ENCODE measurements at places on chromosomes 13 and 19.

DNA sequence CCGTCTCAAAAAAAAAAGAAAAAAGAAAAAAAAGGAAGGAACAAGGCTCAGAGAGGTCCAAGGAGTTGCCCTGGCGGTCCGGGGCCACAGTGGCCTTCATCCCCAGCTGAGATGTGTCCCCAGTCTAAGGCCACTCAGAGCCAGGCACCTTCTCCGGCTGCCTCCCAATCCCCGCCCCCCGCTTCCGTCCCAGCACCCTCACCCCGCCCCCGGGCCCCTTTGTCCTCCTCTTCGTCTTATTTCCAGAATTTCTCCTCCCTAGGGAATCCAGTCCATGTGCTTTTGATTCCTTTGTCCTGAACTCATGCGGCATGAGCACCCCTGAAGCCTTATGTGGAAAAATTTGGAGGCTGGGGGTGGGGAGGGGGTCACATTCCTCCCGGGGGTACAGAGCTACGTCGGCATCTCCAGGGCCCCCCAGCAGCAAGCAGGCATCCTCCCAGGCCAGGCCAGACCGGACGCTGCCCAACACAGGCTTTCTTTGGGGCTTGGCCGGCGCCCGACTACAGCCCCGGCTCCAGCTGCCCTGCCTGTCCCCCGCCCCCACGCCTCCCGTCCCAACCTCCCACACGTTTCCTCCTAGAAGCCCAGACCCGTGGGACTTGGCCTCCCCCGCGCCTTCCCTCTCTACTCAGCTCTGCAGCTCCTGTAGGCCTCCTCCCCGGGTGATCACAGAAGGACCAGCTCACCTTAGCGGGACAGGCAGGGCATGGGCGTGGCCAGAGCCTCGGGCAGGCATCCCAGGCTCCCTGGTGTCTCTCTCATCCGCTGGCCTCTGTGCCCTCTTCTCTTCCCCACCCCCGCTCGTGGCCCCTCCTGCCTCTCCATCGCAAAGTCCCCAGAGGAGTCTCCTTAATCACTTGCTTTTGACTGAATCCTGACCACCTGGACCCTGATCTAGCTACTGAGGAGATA is 17.8 kb upstream of the ADGRE5 start:
- peak; percentile 27 for DNase-seq
- peak overlapping the region; percentile 93 for H3K4me3 ChIP-seq
- H3K27me3 ChIP-seq, result no peaks in the 10 kb centered on the region
- peaks cover 32% of the 10 kb centered on the region for H3K4me1 ChIP-seq
- H3K27ac ChIP-seq, result peak overlapping the region; percentile 96

DNA sequence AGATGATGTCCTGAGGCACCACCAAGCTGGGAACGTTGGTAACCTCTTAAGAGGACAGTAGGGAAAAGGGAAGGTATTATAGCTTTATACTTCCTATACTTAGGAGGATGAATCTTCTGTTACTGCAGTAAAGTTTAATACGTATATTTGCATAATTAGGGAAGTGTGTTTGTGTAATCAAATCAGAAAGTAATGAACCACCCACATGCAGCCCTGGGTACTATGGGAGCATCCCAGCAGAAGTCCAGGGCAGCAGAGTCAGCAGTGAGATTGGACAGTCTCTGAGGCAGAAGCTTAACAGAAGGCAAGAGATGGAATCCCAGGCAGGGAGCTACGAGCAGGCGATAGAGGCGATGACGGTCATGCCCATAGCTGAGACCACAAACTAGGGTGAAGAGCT is 12.5 kb downstream of the SAFB start:
- no peaks in the 10 kb centered on the region for H3K27me3 ChIP-seq
- DNase-seq, result no peak
- H3K4me3 ChIP-seq, result no peak overlapping the region
- peaks cover 33% of the 10 kb centered on the region for H3K4me1 ChIP-seq

GRCh38 chr19:43806848-43807247 is 4.6 kb upstream of the LYPD5 start:
- H3K27me3 ChIP-seq, result peaks cover 35% of the 10 kb centered on the region
- H3K36me3 ChIP-seq, result no peaks in the 10 kb centered on the region
- H3K4me3 ChIP-seq, result no peak overlapping the region
- no peaks in the 10 kb centered on the region for H3K4me1 ChIP-seq

- H3K27ac ChIP-seq, result no peak overlapping the region
- H3K4me1 ChIP-seq, result peaks cover under 1% of the 10 kb centered on the region
- no peaks in the 10 kb centered on the region for H3K36me3 ChIP-seq
- no peak for DNase-seq
- H3K4me3 ChIP-seq, result no peak overlapping the region
- H3K27me3 ChIP-seq, result no peaks in the 10 kb centered on the region
Measured at GRCh38 chr19:29640231-29640630, 25.0 kb upstream of the PLEKHF1 start.

GRCh38 chr13:106173346-106173745 is 362.1 kb downstream of the EFNB2 start:
- H3K27me3 ChIP-seq, result peaks cover 1% of the 10 kb centered on the region
- H3K4me3 ChIP-seq, result no peak overlapping the region
- no peak for DNase-seq
- H3K27ac ChIP-seq, result no peak overlapping the region
- H3K36me3 ChIP-seq, result peaks cover 2% of the 10 kb centered on the region

- no peak for DNase-seq
- no peaks in the 10 kb centered on the region for H3K27me3 ChIP-seq
- peaks cover 7% of the 10 kb centered on the region for H3K36me3 ChIP-seq
- H3K4me3 ChIP-seq, result no peak overlapping the region
Measured at GRCh38 chr13:49063011-49063410, 87.3 kb downstream of the FNDC3A start.

DNA sequence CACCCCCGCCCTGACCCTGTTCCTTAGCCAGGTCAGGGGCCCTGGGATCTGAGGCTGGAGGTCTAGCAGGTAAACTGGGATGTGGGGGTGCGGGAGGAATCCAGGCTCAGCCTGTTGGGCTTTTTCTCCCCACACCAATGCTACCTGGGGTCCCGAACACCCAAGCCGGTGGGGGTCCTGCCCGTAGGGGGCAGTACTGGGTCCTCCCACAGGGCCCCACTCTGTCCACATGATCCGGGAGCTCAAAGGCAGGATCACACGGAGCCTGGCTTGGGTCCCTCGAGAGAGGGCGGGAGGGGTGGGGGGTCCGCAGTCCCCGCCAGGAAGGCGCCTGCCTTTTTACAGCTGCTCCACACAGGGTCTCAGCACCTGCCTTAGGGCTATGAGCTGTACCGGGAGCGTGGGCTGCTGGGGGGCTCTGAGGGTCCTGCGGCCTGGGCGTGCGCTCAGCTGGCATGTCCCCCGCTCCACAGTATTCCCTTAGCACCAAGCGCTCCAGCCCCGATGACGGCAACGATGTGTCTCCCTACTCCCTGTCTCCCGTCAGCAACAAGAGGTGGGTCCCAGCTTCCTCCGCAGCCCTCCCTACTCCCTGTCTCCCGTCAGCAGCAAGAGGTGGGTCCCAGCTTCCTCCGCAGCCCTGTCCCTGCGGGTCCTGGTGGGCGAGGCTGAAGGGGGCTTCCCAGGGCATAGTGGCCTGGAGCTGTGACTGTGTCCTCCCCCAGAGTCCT is 12.3 kb upstream of the TEKTIP1 start:
- H3K4me1 ChIP-seq, result peaks cover 9% of the 10 kb centered on the region
- no peak for DNase-seq
- H3K36me3 ChIP-seq, result peaks cover 40% of the 10 kb centered on the region
- peak overlapping the region; percentile 28 for H3K27ac ChIP-seq
- no peaks in the 10 kb centered on the region for H3K27me3 ChIP-seq
- H3K4me3 ChIP-seq, result peak overlapping the region; percentile 41

- H3K4me3 ChIP-seq, result no peak overlapping the region
- no peaks in the 10 kb centered on the region for H3K4me1 ChIP-seq
- no peaks in the 10 kb centered on the region for H3K36me3 ChIP-seq
- H3K27me3 ChIP-seq, result peaks cover 54% of the 10 kb centered on the region
- DNase-seq, result no peak
Measured at GRCh38 chr13:78686461-78686860, 27.5 kb upstream of the OBI1 start.

- no peaks in the 10 kb centered on the region for H3K27me3 ChIP-seq
- no peak for DNase-seq
- no peaks in the 10 kb centered on the region for H3K4me1 ChIP-seq
- no peak overlapping the region for H3K27ac ChIP-seq
Measured at GRCh38 chr13:87821512-87821911, 150.3 kb downstream of the SLITRK5 start.

DNA sequence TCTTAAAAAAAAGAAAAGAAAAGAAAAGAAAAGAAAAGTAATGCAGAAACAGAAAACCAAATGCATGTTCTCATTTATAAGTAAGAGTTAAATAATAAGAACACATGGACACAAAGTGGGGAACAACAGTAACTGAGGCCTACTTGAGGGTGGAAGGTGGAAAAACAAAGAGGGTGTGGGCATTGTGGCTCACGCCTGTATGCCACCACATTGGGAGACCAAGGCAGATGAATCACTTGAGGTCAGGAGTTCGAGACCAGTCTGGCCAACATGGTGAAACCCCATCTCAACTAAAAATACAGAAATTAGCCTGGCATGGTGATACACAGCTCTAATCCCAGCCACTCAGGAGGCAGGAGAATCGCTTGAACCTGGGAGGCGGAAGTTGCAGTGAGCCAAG is 8.1 kb downstream of the ZNF708 start:
- peak overlapping the region; percentile 53 for H3K4me3 ChIP-seq
- DNase-seq, result no peak
- no peaks in the 10 kb centered on the region for H3K27me3 ChIP-seq
- peak overlapping the region; percentile 90 for H3K27ac ChIP-seq
- H3K36me3 ChIP-seq, result peaks cover 49% of the 10 kb centered on the region

DNA sequence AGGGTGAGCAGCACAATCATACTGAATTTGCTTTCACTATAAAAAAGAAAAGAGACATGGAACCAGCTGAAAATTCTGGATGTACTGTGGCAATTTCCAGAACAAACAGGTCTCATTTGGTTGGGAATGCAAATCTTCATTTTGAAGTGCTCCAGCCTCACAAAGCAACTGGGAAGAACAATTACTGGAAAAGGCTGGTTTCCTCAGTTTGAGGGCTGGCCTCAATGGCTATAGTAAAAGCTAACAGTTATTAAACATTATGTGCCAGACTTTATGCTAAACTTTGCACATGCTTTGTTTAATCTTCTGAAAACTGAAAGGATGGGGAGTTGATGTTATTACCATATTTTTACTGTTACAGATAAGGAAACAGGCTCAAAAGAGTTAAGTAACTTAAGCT is 3.0 kb downstream of the OBI1 start:
- no peaks in the 10 kb centered on the region for H3K27me3 ChIP-seq
- no peak overlapping the region for H3K4me3 ChIP-seq
- no peak overlapping the region for H3K27ac ChIP-seq
- H3K4me1 ChIP-seq, result peaks cover 34% of the 10 kb centered on the region

- H3K4me1 ChIP-seq, result no peaks in the 10 kb centered on the region
- no peaks in the 10 kb centered on the region for H3K36me3 ChIP-seq
- no peak overlapping the region for H3K4me3 ChIP-seq
- no peak overlapping the region for H3K27ac ChIP-seq
- DNase-seq, result no peak
Measured at GRCh38 chr13:111508164-111508870, 187.9 kb downstream of the TEX29 start.

DNA sequence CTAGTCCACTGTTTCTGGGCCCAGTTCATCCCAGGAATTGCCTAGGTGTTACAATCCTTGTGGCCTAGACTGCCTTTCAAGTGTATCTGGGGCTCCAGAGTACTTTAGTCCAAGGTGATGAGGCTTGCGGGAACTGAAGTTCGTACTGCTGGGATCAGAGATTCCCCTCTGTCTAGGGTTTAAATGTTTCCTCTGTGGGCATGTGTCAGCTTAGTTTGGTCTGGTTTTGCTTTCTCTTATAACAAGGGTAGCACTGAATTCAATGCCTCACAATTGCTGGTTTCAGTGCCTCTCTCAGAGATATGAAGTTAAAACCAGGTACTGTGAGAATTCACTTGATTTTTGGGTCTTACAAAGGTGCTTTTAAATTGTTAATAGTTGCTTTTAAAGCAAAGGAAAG is 30.8 kb downstream of the RGCC start:
- H3K4me3 ChIP-seq, result no peak overlapping the region
- peak overlapping the region; percentile 72 for H3K27ac ChIP-seq
- no peak for DNase-seq
- peaks cover 28% of the 10 kb centered on the region for H3K4me1 ChIP-seq
- peaks cover 8% of the 10 kb centered on the region for H3K36me3 ChIP-seq
- H3K27me3 ChIP-seq, result no peaks in the 10 kb centered on the region

DNA sequence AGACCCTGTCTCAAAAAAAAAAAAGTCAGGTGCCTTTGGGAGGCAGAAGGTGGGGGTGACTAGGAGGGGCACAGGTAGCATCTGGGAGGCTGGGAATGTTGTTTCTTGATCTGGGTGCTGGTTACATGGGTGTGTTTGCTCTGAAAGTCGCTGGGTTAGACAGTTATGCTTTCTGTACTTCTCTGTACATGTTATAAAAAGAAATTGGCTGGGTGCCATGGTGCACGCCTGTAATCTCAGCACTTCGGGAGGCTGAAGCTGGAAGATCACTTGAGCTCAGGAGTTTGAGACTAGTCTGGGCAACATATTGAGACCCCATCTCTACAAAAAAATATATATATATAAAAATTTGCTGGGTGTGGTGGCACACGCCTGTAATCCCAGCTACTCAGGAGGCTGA is 15.1 kb downstream of the NOSIP start:
- no peak for DNase-seq
- H3K27ac ChIP-seq, result peak overlapping the region; percentile 89
- H3K4me3 ChIP-seq, result peak overlapping the region; percentile 67
- H3K4me1 ChIP-seq, result peaks cover 58% of the 10 kb centered on the region
- H3K36me3 ChIP-seq, result peaks cover 28% of the 10 kb centered on the region

DNA sequence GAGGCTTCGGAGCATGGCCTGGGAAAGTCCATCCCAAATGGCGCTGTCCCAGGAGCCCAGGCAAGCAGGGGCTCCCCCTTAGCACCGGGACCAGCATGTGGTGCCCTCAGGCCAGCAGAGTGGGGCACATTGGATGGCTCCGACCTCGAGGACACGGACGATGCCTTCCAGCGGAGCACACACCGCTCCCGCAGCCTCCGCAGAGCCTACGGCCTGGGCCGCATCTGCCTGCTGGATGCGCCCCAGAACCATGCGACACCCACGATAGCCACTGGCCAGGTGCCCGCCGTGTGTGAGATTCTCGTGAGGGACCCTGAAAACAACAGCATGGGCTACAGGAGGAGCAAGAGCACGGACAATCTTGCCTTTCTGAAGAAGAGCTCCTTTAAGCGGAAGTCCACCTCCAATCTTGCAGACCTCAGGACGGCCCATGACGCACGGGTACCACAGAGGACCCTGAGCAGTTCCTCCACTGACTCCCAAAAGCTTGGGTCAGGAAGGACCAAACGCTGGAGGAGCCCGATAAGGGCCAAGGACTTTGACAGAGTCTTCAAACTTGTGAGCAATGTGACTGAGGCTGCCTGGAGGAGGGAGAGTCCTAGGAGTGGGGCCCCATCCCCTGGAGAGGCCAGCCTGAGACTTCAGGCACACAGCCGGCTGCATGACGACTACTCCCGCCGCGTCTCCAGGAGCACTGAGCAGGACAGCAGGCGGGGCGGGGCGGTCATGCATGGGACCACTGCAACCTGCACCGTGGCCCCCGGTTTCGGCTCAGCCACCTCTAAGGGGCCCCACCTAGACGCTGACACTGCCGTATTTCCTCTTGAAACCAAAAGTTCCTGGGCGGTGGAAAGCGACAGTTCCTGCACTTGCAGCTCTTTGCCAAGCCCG is 63.1 kb downstream of the SPATA13 start:
- peak overlapping the region; percentile 87 for H3K4me3 ChIP-seq
- DNase-seq, result no peak
- peak overlapping the region; percentile 91 for H3K27ac ChIP-seq
- no peaks in the 10 kb centered on the region for H3K36me3 ChIP-seq
- peaks cover 25% of the 10 kb centered on the region for H3K4me1 ChIP-seq
- no peaks in the 10 kb centered on the region for H3K27me3 ChIP-seq

Measured in effector memory CD8-positive, alpha-beta T cell (primary cell).